Gastrocnemius medialis (tissue), 4 donors: ENCODE measurements at places on chromosomes 3 and 15. TPM values are rescaled to one million over a fixed set of nuclear protein-coding genes. Genes with fewer than 3 reads are reported as not detected.

The APOD gene
- 644 TPM for total RNA-seq

The CHL1 gene
- 2.1 TPM for total RNA-seq

The CYP1A2 gene
- not detected for total RNA-seq

The KCNMB2 gene
- total RNA-seq = not detected

GRCh38 chr3:46883054-46883829 is 5.7 kb downstream of the PTH1R start:
- DNase-seq = no peak

DNA sequence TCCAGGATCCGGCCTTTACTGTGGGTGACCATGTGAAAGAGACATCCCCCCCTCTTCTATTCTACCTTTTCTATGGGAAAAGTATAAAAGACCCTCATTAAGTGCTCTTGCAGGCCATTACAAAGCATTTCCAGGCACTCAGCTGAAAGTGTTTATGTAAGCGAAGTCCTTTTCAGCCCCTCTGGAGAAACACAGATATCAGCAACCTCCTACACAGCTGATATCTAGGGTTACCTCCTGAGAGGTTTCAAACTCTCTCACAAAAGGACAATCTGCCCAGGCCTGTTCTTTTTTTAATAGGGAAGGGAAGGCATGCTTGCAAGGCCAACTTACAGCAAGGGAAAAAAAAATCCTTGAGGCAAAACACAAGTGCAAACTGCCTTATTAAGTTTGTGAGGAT is 12.6 kb downstream of the ETV5 start:
- no peak for DNase-seq

- no peak for DNase-seq
Observed at GRCh38 chr3:127053979-127054378, 71.1 kb downstream of the PLXNA1 start.

GRCh38 chr15:96200357-96200967 is 130.0 kb upstream of the NR2F2 start:
- DNase-seq = no peak

GRCh38 chr3:151203051-151203420 is at the start of gene GPR171:
GPR171 (minus strand) TSS chr3:151203216; CDS start chr3:151199386, 3,830 bp downstream.
- DNase-seq = no peak

GRCh38 chr3:66839508-66839907 is 158.6 kb upstream of the KBTBD8 start:
- DNase-seq = no peak

GRCh38 chr3:170528726-170529125 is 57.1 kb downstream of the SLC7A14 start:
- no peak for DNase-seq

DNA sequence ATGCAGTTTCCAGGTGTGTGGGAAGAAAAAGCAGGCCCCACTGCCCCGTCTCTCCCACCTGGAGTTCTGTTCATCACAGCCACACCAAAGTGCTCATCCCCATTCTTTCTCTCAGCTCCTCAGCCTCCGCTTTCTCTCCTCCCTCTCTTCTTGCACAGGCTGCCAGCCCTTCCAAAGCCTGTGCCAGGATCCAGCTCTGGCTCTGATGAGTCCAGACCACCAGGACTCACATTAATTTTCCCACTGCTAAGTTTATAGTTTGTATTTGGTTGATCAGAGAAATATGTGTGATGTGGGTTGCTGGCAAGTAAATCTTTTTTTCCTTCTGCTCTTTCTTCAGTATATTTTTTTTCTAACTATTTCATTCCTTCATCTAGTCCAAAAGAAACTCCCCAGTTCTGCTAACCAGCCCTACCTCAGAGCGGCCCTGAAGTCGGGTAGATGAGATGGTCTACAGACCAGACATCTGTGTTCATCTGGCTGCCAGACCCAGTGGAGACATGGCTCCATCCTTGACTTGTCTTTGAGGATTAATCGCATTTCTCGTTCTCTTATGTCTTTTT is 49.8 kb downstream of the BOC start:
- DNase-seq = peak; percentile 51
